ENCODE measurements at places on chromosomes 13 and 19. TPM values are rescaled to one million over a fixed set of nuclear protein-coding genes. Genes with fewer than 3 reads are reported as not detected.

Gene PEAK3
- not detected for polyA plus RNA-seq

Gene SHD
- polyA plus RNA-seq = 174 TPM

Gene KLK8
- not detected for polyA plus RNA-seq

Gene SLC17A7
- 0.76 TPM for polyA plus RNA-seq

Gene EVI5L
- 17.6 TPM for polyA plus RNA-seq

Gene BSG
- 227 TPM for polyA plus RNA-seq

Gene PRTN3
- polyA plus RNA-seq = 6.1 TPM

Gene ZNF738
- 18.2 TPM for polyA plus RNA-seq

Gene GRWD1
- polyA plus RNA-seq = 26.2 TPM

Gene ZNF765
- 8.8 TPM for polyA plus RNA-seq

Gene ZNF578
- polyA plus RNA-seq = 2.7 TPM

Gene IGFL2
- 0.44 TPM for polyA plus RNA-seq
